SW480 (cell line): ENCODE measurements at places on chromosomes 16 and 17.

GRCh38 chr17:56150649-56151048, 2.6 kb upstream of the ANKFN1 start:
- no peak for DNase-seq

DNA sequence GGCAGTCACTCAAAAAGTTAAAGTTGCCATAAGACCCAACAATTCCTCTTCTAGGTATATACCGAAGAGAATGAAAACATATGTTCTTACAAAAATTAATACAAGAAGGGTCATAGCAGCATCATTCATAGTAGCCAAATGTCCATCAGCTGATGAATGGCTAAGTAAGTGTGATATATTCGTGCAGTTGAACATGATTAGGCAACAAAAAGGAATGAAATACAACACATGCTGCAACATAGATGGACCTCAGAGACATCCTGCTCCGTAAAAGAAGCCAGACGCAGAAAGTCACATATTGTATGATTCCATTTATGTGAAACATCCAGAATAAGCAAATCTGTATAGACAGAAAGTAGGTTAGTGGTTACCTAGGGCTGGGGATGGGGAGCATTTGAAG, 229.4 kb upstream of the CACNG5 start:
- no peak for DNase-seq

DNA sequence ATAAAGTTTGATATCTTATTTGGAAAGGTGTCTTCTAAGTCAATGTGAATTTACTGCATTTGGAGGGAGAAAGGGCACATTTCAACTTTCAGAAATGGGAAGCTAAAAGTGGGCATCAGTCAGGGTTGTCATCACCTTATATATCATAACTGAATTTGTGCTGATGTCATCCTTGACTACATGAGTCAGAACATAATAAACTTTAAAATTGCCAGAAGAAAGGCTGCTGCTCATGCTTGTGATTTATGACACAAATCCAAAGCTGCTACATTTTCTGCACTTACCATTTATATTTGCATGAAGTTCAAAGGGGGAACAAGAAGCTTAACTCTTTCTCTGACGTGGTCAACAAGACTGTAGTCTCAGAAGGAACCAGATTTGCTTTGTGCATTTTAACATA, 196.6 kb downstream of the UTP18 start:
- DNase-seq, result no peak

DNA sequence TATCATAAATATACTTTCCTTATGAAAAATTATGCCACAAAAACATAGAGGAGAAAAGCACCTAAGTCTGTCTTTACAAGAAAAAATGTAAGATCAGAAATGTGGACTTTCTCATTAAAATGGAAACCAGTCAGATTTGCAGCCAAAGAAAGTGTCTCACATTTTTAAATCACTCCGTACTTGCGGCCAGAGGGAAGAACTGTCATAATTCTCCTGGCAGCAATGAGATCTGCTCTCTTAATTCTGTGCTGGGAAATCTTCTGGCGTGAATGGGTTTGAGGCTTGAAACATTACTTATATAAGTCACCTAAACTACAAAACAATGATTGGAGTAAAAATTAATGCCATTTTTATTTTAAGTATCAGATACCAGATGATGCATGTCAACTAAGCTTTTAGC, 10.7 kb downstream of the C16orf95 start:
- no peak for DNase-seq

DNA sequence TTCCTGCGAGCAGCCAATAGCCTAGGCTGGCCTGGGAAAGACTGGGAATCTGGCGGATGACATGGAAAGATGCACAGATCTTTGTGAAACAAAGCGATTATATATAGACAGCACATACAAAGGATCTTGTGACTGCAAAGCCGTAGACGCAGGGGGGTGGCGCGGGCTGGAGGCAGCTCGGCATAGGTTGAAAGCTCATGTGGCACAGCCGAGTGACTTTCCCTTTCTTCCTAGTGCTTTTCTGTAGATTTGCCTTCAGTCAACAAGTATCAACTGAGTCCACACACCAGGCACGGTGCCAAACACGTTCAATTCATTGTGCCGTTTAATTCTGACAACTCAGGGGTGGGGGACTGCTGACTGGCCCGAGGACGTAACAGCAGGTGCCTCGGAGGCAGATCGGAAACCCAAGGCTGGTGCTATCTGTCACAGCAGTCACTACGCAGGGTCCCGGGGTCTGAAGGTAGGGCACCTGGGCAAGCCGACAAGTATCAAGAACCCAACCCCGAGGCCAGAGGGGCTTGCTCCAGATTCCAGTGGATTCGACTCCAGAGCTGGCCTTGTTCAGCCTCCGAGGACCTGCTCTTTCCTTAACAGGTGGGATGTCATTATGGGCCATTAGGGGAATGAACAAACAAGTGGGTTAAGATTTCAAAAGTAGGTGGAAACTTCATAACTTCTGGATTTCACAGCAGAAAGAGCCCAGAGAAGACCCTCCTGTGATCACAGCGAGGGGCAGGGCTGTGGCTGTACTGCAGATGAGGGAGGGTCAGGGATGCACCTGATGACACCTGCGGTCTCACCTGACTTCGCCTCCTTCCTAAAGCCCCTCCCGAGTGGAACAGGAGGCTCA, 5.9 kb downstream of the PAM16 start:
- DNase-seq, result no peak

DNA sequence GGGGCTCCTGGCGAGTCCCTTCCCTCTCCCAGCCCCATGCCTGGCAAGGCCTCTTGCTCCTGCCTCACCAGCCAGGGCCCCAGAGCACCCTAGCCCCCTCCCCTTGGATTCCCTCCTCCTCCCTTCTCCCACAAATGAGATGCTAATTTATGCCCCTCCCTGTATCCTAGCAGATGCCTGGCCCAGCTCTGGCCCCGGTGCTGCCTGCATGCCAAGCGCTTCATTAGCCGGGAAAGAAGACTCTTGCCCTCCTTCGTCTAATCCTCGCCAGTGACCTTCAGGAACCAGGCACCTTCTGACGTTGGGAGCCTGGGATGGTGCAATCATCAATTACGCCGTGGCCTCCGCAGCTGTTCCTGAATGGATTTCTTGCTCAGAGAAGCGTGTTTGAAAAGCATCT, 127.8 kb downstream of the SDK2 start:
- DNase-seq, result no peak

DNA sequence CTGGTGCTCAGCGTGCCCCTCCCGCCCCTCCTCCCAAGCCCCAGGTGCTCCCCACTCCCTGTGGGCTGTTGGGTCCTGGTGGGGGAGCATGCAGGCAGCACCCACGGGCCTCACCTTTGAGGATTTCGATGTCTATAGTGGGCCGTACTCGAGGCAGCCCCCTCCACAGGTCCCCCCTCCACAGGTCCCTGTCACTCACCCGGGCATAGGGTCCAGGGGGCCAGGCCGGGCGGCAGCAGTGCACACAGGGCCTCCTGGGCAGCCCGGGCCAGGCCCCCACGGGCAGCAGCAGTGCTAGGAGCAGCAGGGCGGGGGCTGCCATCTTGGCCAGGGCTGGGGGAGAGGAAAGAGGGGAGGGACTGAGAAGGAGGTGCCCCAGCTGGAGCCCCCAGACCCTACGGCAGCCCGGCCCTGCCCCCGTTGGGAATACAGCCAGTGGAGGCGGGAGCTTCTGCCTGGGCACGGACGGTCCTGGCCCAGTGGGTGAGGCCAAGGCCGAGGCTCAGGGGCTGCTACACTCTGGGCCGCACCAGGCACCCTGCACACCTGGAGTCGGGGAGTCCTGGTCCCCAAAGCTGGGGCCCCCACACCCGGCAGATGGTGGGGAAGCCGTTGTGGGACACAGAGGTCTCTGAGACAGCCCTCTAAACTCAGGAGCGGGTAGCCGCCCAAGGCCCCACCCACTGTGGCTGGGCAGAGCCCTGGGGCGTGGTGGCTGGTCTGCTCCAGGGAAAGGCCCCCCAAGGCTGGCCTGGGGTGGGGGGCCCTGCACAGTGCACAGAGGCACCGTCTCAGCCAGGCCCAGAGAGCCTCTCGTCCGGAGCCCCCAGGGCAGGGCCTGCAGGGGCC, 1.2 kb downstream of the C1QTNF8 start:
- no peak for DNase-seq

- no peak for DNase-seq
These were observed 631 bp downstream of the BIRC5 start for GRCh38 chr17:78214706-78215061.

DNA sequence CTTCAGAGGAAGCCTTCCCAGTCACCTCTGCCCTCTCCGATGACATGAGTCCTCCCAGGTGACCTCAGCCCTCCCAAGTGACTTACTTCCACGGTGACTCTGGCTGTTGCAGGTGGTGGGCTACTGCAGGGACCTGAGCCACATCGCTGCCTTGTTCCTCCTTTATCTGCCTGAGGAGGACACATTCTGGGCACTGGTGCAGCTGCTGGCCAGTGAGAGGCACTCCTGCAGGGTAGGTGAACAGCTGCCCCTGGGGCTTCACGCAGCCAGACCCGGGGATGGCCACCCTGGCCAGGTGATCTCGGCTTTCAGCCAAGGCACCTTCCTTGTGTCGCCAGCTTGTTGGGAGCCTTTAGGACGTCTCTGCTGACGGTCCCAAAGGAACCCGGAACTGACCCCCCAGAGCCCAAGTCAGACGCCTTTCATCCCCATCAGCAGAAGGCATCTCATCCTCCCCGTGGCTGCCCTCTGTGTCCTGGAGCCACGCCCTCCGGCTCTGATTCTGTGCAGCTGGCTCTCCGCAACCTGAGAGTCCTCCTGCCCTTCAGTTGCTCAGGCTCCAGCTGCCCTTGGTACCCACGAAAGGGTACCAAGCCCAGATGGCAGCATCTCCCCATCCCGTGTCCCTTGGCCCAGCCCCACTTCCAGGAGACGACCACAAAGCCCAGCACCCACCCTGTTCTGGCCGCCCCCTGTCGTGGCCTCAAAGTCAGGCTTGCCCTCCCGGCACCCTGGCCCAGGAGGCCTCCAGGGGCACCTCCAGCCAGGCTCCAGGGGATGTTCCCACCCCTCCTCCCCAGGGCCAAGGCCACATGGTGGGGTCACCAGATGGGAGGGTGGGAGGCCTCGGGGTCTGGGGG, 81.7 kb downstream of the GOSR1 start:
- no peak for DNase-seq

DNA sequence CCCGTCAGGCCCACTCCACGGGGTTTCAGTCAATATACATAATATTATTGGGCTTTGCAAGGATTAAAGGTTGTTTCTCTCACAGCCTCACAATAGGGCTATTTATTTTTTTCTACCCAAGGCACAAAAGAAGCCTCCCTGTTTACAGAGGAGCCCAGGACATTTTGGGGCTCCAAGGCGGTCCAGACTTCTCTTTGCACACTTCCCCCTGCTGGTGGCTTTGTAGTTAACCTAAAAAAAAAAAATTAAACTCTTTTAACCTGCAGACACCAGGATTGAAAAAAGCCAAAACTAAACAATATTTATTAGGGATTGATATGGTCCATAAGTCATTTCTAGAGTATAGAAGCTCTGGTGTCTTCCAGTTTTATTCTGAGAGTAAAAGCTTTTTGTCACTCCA, 169.7 kb upstream of the ZFHX3 start:
- DNase-seq, result no peak

- DNase-seq, result peak; percentile 63
These were observed 21.4 kb downstream of the TTLL6 start for GRCh38 chr17:48795444-48796162.

DNA sequence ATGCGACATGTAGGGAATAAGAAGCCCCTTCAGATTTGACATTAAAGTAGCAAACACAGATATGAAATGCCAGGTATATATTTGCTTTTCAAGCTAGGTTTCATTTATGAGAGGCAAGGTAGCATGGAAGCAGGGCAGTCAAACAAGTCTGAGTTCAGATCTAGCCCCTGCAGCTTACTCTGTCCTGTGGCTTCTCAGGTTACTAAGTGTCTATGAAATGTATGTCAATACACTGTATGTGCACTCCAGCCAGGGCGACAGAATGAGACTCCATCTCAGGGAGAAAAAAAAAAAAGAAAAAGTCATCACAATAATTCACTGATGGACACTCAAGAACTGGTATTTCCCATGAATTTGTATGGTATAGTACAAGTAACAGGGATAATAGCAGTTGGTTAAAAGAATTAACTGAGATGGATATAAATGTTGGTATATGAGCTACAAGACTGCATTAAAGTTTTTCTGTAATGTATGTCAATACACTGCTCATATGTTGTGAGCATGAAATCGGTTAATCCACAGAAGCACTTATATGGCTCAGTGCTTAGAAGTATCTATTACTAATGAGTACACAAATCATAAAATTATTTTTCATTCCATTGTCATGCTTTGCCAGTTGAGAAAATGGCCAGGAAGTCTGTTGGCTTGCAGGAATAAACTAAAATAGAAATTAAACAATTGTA, 2.9 kb upstream of the WSB1 start:
- DNase-seq, result no peak

GRCh38 chr16:89314357-89314756, 96.9 kb downstream of the ZNF778 start:
- no peak for DNase-seq

DNA sequence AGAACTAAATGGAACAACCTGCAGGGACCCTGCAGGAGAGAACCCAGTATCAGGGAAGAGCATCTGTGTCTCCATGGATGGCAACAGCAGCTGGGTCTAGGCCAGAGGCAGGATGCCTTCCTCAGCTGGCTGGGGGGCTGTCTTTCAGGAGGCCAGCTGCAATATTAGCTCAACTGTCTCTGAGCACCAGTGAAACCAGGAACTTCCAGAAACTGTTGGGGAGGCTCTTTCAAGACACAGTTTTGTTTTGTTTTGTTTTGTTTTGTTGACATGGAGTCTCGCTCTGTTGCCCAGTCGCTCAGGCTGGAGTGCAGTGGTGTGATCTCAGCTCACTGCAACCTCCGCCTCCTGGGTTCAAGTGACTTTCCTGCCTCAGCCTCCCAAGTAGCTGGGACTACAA, 7.6 kb downstream of the GPR142 start:
- no peak for DNase-seq

GRCh38 chr17:9371019-9371418, 204.6 kb downstream of the STX8 start:
- DNase-seq, result no peak

- DNase-seq, result peak; percentile 32
These were observed 39.2 kb downstream of the FTO start for GRCh38 chr16:53743149-53743566.

DNA sequence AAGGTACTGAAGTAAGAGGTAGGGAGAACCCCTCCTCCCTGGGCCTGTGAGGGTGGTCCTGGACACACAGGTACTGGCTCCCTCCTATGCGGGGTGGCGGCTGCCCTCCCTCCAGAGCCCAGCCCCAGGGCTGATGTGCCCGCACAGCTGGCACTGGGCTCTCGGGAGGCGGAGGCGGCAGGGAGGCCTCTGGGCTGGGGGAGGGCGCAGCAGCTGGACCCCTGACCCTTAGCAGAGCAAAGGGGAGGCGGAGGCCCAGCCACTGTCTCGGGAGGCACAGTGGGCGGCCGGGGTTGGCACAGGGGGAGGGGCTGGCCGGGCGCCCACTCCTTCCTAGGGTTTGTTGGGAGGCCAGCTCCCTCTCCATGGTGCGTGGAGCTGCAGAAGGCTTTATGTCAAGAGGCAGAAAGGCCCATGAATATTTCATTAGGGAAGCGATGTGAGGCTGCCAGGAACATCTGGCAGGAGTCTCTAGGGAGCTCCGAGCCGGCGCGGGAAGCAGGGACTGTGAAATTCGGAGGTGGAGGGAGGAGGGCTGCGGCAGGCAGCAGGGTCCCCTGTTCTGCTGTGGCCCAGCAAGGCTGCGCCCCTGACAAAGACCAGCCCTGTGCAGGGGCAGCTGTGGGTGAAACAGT, 44.1 kb upstream of the ACSF3 start:
- no peak for DNase-seq
